ENCODE measurements at places on chromosomes 1 and 21.

GRCh38 chr1:233079574-233079973 is 129.2 kb downstream of the NTPCR start:
- no peak for DNase-seq

DNA sequence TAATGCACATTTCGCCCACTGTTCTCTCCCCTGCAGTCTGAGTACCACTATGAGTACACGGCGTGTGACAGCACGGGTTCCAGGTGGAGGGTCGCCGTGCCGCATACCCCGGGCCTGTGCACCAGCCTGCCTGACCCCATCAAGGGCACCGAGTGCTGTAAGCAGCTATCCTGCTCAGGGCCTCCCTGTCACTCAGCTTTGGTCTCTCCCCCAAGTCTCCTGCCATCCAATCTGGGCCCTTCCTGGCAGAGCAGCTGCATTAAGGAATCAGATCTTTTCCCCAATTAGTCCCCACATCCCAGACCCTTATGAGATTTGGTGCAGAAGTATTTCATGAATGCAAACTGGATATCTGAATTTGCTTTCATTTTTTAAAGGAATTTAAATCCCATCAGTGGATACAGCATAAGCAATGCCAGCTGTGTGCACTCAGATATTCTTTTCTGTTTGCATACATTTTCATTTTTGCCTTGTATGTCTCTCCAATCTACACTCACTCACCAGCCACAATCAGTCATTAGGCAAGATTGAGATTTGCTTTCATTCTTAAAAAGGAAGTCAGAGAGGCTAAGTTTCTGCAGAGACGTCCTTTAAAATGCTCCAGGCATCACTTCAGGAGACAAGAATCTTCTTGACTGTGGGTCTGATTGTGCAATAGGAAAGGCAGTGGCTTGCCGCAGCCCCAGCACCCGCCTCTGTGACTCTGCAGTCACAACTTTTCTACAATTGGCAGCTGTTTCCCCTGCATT is 48.1 kb downstream of the ELAPOR1 start:
- DNase-seq = peak; percentile 23

DNA sequence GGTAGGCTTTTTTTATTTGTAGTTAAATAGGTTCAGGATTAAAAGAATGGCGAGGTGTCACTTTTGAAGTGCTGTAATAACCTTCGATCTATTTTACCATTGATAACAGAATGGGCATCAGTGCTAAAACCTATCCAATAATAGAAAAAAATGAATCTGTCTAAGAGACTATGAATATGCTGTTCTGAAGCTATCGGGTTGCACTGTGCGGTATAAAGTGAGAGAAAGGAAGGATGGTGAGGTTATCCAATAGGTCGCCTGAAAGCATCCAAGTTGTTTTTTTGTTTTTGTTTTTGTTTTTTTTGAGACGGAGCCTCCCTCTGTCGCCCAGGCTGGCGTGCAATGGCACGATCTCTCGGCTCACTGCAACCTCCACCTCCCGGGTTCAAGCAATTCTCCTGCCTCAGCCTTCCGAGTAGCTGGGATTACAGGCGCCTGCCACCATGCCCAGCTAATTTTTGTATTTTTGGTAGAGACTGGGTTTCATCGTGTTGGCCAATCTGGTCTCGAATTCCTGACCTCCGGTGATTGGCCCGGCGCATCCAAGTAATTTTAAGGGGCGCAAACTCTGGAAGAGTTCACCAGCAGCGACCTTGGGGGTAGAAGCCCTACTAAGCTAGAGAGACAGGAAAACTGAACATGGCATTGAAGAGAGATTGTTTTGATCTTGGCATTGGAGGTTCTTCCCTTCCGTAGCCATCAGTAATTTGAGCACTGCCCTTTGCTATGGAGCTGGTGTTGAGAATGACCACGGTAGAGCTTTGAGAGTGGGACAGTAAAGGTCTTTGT is 8.7 kb upstream of the MDM4 start:
- peak; percentile 61 for DNase-seq

DNA sequence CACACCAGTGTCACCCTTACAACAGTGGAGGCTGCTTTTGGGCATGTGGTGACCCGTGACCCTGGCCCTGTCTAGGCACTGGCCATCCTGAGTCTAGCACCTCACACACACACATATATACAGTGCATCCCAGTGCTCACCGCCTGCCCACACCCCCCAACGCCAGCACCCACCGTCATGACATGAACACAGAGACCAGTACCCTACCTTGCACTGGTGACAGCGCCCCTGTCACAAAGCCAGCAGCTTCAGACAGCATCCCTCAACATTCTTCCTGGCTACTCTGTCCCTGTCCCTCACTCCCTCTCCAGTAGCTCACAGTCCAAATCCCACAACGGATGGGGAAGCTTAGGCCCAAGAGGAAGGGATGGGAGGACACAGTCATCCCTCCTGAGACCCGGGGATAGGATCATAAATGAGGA is 27.1 kb downstream of the AHDC1 start:
- DNase-seq = no peak

GRCh38 chr1:186429017-186429416 is 31.9 kb downstream of the PDC start:
- no peak for DNase-seq

DNA sequence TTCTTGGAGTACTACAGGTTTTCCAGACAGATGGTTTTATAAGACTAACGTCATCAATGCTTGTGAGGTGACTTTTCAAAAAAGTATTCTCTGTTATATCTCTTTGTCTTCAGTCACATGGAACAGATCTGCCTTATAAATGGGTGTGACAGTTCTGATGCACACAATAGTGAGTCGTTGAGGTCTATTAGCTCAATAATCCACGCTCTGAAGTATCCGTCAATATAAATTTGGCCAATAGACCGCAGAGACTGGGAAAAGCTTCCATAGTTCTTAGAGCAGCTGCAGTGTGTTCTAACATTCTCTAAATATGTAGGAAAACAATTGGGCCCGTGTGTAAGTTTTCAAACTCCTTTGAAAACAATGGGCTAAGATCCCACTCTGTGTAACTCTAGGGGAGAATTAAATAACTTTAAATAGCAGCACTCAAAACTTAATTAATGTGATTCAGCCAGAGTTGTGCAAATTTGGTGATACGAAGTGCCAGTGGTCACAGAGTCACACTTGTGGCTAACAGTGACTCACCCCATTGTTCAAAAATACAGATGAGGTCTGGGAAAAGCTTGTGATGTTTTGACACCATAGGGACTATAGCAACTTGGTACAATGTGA is 316.0 kb downstream of the LMO4 start:
- DNase-seq = peak; percentile 2

DNA sequence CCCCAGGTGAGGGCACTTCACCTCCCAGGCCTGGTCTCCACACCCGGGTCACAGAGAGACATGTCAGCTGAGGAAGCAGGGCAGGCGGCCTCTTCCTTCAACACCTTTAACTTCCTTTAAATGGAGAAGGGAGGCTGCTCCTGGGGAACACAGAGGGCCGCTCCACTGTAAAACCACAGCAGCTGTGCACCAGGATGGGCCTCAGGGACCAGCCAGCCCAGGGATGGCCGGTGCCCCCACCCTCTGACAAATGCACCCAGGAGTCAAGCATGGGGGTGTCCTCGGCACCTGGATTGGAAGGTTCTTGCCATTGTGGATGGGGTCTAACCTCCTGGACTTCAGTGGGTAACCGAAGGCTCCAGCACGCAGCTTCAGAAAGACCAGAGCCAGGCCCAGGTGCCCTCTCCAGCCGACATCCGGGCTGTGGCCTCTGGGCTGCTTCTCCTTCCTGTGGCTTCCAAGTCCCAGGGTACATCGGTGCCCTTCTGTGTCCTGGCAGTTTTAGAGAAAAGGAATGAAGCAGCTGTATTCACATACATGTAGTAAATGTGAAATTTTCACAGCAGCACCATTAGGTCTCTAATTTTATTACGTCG is 121.7 kb upstream of the COL6A1 start:
- no peak for DNase-seq

- peak; percentile 5 for DNase-seq
Observed at GRCh38 chr1:15236321-15236721, 10.7 kb upstream of the FHAD1 start.

GRCh38 chr21:44454747-44455523 is at the start of gene LRRC3:
Gene LRRC3, plus strand, starts transcription at chr21:44455510. Its CDS starts 1,135 bp downstream, at chr21:44456645.
- DNase-seq = peak; percentile 69

DNA sequence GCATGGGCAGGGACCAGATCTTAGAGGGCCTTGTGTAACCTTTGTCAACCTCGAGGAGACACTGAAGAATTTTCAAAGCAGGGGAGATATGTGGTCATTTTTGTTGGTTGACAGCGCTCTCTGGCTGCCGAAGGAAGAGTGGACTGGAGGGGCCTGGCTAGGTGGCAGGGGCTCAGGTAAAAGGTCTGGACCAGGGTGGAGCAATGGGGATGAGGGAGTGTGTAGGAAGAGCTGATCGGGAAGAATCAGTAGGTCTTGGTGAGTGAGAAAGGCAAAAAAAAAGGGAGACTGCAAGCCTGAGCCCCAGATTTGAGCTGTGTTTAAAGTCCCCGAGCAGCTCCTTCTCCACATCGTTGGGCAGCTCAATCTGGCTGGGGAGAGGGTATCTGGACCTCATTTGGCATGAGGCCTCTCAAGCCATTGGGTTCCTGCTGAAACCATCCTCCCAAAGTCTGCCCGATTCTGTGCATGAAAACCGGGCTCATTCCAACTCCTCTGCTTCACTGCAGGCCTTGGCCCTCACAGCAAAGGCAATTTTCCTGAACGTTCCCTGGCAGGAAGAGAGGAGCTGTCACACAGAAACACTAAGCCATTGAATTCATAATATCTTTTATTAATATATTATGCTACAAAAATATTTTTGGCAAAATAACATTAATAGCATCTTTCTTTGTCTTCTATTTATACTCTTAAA is 237.1 kb downstream of the TRABD2B start:
- no peak for DNase-seq

- no peak for DNase-seq
Observed at GRCh38 chr1:156807627-156808026, 9.0 kb downstream of the SH2D2A start.

- no peak for DNase-seq
Observed at GRCh38 chr1:44759077-44759476, 16.3 kb upstream of the RPS8 start.

DNA sequence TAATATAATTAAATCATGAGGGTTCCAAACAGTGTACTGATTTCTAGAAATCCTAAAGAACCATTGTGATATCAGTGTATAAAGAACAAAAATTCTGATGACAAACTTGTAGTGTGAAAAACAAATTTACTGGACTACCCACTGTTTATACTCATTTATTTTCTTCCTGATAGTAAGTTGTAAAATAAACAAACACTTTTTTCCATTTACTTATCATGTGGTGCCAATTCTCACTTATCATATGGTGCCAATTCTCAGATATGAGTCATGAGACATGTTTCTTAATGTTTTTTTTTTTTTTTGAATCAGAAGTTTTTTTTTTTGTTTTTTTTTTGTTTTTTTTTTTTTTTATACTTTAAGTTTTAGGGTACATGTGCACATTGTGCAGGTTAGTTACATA is 137.7 kb downstream of the LEPR start:
- DNase-seq = no peak

GRCh38 chr1:235022341-235022980 is 106.2 kb downstream of the TOMM20 start:
- no peak for DNase-seq

DNA sequence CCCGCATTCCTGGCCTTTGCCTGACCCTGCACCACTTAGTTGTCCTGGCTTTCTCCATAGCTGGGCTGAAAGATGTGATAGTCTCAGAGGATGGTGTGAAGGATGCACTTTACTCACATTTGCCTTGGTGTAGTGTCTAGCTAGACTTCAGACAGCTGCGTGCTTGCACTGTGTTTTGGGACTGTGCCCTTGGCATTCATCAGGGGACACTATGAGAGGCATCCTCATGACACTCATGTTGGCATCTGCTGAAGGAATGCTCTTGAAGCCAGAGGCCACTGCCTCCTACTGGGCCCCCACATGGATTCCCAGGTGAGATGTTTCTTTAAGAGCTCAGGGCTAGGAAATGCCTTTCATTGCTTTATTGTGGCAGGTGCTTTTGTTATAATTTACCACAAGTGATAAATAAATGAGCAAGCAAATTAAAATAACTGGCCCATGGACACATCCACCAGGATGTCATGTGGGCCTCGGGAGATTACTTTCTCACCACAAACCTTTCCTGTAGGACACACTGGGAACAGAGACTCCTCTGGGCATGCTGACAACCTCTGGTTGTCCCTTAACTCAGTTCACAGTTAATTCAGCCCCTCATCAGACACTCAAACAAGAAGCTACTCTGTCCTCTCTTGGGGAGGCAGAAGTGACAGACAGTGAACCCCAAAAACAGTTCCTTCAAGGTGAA is 99.4 kb upstream of the SPATA6 start:
- DNase-seq = no peak

GRCh38 chr1:211843507-211844298 is 13.1 kb upstream of the LPGAT1 start:
- no peak for DNase-seq

GRCh38 chr1:182101415-182102042 is 40.0 kb upstream of the ZNF648 start:
- DNase-seq = no peak

DNA sequence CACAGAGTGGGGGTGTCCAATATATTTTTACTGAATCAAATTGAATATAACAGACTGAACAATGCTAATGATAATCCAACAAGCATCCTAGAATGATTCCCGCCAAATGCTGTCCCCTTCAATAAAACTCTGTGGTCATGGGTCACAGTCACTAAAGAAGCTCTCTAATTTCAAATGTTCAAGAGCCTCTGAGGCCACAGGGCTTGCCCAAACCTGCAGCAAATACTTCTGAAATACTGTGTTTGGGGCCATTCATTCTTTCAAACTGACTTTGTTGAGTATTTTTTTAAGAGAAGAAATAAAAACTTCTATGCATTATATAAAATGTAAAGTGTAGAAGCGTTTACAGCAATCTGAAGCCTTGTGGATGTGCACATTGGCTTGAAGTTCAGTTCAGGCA is 7.6 kb upstream of the BEND5 start:
- no peak for DNase-seq
